ENCODE measurements at places on chromosomes 2 and 18.

GRCh38 chr18:69365658-69366057, 35.0 kb upstream of the DOK6 start:
- no peak for DNase-seq

DNA sequence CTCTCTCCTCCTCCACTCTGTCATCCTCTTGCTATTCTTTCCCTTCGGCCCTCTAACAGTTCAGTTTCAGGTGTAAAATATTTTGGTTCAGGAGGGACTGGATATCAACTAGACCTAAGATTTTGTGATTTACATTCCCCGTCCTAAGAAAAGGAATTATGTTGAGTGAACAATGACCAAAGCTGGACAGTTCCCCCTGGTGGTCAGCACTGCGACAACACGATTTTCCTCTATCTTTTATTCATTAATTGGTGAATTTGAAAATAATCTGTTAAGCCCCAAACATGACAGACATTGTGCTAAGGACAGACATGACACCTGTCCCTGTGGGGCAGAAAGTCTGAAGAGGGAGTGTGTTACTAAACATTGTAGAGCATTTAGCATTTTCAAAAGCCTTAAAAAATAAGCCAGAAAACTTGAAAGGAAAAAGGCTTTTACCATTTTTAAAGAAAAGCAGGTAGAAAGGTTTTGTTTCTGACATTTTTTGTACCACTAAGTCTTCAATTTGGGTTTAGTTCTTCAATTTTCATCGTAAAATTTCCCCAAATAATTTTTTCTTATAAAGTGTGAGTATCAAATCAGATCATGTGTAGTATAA, 28.4 kb upstream of the GTF2A1L start:
- no peak for DNase-seq

DNA sequence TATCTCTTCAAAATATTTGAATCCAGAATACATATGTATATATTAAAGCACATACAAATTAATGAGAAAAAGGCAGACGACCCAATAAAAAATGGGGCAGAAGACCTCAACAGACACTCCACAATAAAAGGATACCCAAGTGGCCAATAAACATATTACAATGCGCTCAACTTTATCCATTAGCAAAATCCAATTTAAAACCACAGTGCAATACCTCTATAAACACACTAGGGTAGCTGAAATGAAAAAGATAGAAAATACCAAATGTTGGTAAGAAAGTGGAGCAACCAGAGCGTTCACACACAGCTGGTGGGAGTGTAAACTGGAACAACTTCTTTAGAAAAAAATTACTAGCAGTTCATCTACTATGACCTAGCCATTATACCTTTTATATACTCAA, 75.3 kb downstream of the CCDC148 start:
- no peak for DNase-seq

DNA sequence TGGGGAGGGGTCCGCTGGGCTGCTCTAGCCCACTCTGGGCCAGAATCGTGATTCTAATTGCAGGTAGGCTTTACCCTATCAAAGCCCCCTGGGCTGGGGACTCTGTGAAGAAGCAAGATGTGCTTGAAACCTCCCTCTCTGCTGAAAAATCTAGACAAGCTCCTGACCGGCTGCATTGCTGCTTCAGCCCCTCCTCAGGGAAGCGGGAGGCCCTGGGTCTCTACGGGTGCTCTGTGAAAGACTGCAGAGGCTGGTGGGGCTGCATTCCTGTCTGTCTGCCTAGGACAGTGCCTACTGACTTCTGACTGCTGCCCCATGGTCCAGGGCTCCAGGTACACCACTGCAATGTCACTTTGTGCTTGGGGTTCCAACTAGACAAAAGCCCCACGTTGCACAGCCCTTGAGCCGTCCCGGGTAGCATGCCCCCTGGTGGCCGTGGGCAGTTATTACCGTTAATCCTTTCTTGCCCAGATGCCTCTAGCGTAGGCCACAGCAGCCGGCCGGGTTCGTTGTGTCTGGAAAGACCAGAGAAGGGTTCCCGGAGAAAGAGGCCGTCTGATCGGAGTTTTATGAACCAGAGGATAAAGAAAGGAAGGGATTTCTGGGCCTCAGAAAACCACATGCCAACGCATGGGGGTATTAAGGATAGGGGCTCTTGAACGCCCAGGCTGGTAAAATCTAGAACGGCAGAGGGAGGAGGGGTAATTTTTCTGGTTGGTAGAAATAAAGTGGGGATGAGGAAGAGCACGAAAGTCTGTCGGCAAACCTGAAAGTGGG, 15.9 kb upstream of the C1QL2 start:
- peak; percentile 36 for DNase-seq

All from activated T-cell treated with anti-CD3 and anti-CD28 coated beads, Interleukin-2, amount 50 U/mL, for 4 hours (primary cell).